ENCODE measurements at places on chromosomes 4 and X. TPM values are rescaled to one million over a fixed set of nuclear protein-coding genes. Genes with fewer than 3 reads are reported as not detected.

The DMP1 gene
- not detected for total RNA-seq

The PDZD4 gene
- not detected for total RNA-seq

The P2RY4 gene
- total RNA-seq, result not detected

The JCHAIN gene
- not detected for total RNA-seq

The CYTL1 gene
- total RNA-seq, result not detected

The OPRPN gene
- total RNA-seq, result not detected

The FREM3 gene
- total RNA-seq, result not detected

The MTMR8 gene
- total RNA-seq, result 1.1 TPM

The RRH gene
- total RNA-seq, result 0.07 TPM

The RWDD4 gene
- total RNA-seq, result 24.4 TPM

The STPG2 gene
- total RNA-seq, result 0.36 TPM

The DMRTC1 gene
- total RNA-seq, result not detected
